A549 treated with AZD2906 at 1 μM for 4 hours (cell line): ENCODE measurements at places on chromosomes 6 and 20. TPM values are rescaled to one million over a fixed set of nuclear protein-coding genes. Genes with fewer than 3 reads are reported as not detected.

Gene SDCBP2
- total RNA-seq, result 1.4 to 2.4 TPM (median 1.8 TPM) in 5 replicates

Gene LRRC73
- 0.48 to 1.2 TPM (median 1.1 TPM) in 5 replicates for total RNA-seq

Gene BCAS1
- 0.37 to 0.66 TPM (median 0.49 TPM) in 5 replicates for total RNA-seq

Gene UST
- 4.2 to 5.0 TPM (median 4.7 TPM) in 5 replicates for total RNA-seq

Gene BPIFB4
- total RNA-seq, result not detected in 5 replicates

Gene PTCHD4
- total RNA-seq, result 0.02 to 0.05 TPM (median 0.04 TPM) in 4 of 5 replicates, not detected in the other

Gene ERVFRD-1
- total RNA-seq, result not detected in 5 replicates

Gene TNF
- 0.07 to 0.08 TPM in 2 of 5 replicates, not detected in the others for total RNA-seq

Gene ZGPAT
- total RNA-seq, result 20.1 to 30.0 TPM (median 26.1 TPM) in 5 replicates

Gene APOM
- 2.9 to 3.7 TPM (median 3.1 TPM) in 5 replicates for total RNA-seq

Gene HLA-DMA
- 2.9 to 3.7 TPM (median 3.0 TPM) in 5 replicates for total RNA-seq

Gene CCDC170
- 0.05 to 0.14 TPM (median 0.08 TPM) in 5 replicates for total RNA-seq

Gene FAM162B
- 0.09 TPM in 1 of 5 replicates, not detected in the others for total RNA-seq

Gene HMGN3
- 60.1 to 64.8 TPM (median 61.6 TPM) in 5 replicates for total RNA-seq

Gene BTN3A1
- total RNA-seq, result 2.1 to 3.1 TPM (median 2.3 TPM) in 5 replicates

Gene PPP1R3G
- total RNA-seq, result 1.9 to 2.6 TPM (median 2.2 TPM) in 5 replicates

Gene CENPW
- 29.8 to 42.0 TPM (median 41.3 TPM) in 5 replicates for total RNA-seq

Gene GNRH2
- total RNA-seq, result 0.18 to 0.22 TPM (median 0.21 TPM) in 4 of 5 replicates, not detected in the other

Gene FYN
- 3.2 to 4.9 TPM (median 4.6 TPM) in 5 replicates for total RNA-seq

Gene SMLR1
- total RNA-seq, result 0.02 to 0.03 TPM in 2 of 5 replicates, not detected in the others

Gene OTOR
- not detected in 5 replicates for total RNA-seq

Gene C6orf89
- 15.1 to 17.9 TPM (median 17.4 TPM) in 5 replicates for total RNA-seq

Gene TINAG
- total RNA-seq, result 0.20 TPM in 1 of 5 replicates, not detected in the others

Gene ADGB
- total RNA-seq, result not detected in 5 replicates

Gene LBP
- total RNA-seq, result 1.1 to 1.4 TPM (median 1.2 TPM) in 5 replicates

Gene SNAP91
- total RNA-seq, result 0.11 to 0.19 TPM (median 0.14 TPM) in 5 replicates

Gene ASIP
- total RNA-seq, result 0.18 TPM in 1 of 5 replicates, not detected in the others

Gene POU3F2
- 0.01 to 0.02 TPM in 2 of 5 replicates, not detected in the others for total RNA-seq

Gene HCK
- 0.05 to 0.11 TPM (median 0.06 TPM) in 5 replicates for total RNA-seq

Gene BTN1A1
- total RNA-seq, result not detected in 5 replicates

Gene LAMA2
- total RNA-seq, result 0.52 to 0.70 TPM (median 0.59 TPM) in 5 replicates

Gene VSX1
- 0.66 to 1.2 TPM (median 0.93 TPM) in 5 replicates for total RNA-seq

Gene ANKRD66
- not detected in 5 replicates for total RNA-seq

Gene TRIM40
- not detected in 5 replicates for total RNA-seq

Gene PDSS2
- 5.1 to 5.9 TPM (median 5.6 TPM) in 5 replicates for total RNA-seq

Gene MUCL3
- total RNA-seq, result 0.09 to 0.17 TPM (median 0.10 TPM) in 5 replicates

Gene RRAGD
- 3.2 to 4.7 TPM (median 3.7 TPM) in 5 replicates for total RNA-seq

Gene TBXT
- not detected in 5 replicates for total RNA-seq

Gene GSTA2
- total RNA-seq, result 0.07 TPM in 2 of 5 replicates, not detected in the others

Gene ZNF831
- total RNA-seq, result not detected in 5 replicates

Gene NKX2-2
- total RNA-seq, result not detected in 5 replicates

Gene LIN28B
- total RNA-seq, result 1.0 to 1.4 TPM (median 1.3 TPM) in 5 replicates

Gene SLC12A5
- total RNA-seq, result 10.9 to 19.3 TPM (median 13.7 TPM) in 5 replicates

Gene FHL5
- not detected in 5 replicates for total RNA-seq

Gene NOTCH4
- 0.60 to 0.95 TPM (median 0.81 TPM) in 5 replicates for total RNA-seq

Gene FRMD1
- total RNA-seq, result 0.03 to 0.11 TPM (median 0.05 TPM) in 5 replicates

Gene GGT7
- 5.7 to 8.2 TPM (median 7.8 TPM) in 5 replicates for total RNA-seq

Gene BMP7
- 0.19 to 0.90 TPM (median 0.63 TPM) in 5 replicates for total RNA-seq

Gene ULBP2
- total RNA-seq, result 2.9 to 4.6 TPM (median 3.3 TPM) in 5 replicates

Gene RIPOR2
- 0.58 to 0.81 TPM (median 0.78 TPM) in 5 replicates for total RNA-seq

Gene RPS6KA2
- 0.28 to 0.46 TPM (median 0.30 TPM) in 5 replicates for total RNA-seq

Gene HLA-DOA
- 0.05 TPM in 1 of 5 replicates, not detected in the others for total RNA-seq

Gene LRRC1
- 6.1 to 7.1 TPM (median 6.4 TPM) in 5 replicates for total RNA-seq

Gene GRM1
- total RNA-seq, result 0.01 to 0.03 TPM (median 0.01 TPM) in 5 replicates

Gene CDKN1A
- 238 to 313 TPM (median 284 TPM) in 5 replicates for total RNA-seq

Gene SLC22A7
- total RNA-seq, result not detected in 5 replicates

Gene SLC18B1
- total RNA-seq, result 4.0 to 4.7 TPM (median 4.3 TPM) in 5 replicates
